ENCODE measurements at places on chromosomes 6 and 20. TPM values are rescaled to one million over a fixed set of nuclear protein-coding genes. Genes with fewer than 3 reads are reported as not detected.

The PHACTR3 gene
- total RNA-seq: 32.0 TPM

The NECAB3 gene
- 8.1 TPM for total RNA-seq

The SUPT3H gene
- 12.9 TPM for total RNA-seq

GRCh38 chr6:87164004-87164403, 8.6 kb downstream of the ZNF292 start:
- no peak for DNase-seq

DNA sequence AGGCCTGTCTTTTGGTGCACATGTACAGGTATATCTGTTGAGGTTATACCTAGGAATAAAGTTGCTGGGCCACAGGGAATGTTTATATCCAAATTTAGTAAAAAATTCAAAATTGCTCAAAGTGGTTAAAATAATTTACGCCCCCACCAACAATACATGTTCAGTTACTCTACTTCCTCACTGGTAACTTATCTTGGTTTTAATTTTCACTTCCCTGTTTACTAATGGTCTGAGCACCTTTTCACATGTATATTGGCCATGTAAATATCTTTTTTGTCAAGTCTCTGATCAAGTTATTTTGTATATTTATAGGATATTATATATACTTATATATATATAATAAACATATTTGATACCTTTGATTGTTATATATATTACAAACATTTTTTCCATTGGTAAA, 9.7 kb downstream of the PDE7B start:
- no peak for DNase-seq

DNA sequence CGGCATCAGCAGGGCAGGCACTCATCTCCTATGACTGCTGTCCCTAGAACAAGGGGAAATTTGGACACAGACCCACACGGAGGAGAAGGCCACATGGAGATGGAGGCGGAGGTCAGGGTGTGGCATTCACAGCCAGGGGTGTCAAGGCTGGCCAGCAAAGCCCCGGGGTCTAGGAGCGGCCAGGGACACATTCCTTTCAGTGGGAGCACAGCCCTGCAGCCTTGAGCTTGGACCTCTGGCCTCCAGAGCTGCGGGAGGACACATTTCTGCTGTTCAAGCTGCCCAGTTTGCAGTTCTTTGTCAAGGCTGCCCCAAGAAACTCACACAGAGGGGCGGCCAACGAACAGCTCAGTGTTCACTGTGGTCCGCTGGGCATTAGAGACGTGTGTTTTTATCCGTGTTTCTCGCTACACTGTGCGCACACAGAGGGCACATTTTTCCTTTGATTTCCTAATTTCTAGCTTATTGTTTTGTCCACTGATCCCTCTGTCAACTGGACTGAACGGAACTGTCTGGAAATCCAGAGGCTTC, 93.4 kb upstream of the MPC1 start:
- no peak for DNase-seq

DNA sequence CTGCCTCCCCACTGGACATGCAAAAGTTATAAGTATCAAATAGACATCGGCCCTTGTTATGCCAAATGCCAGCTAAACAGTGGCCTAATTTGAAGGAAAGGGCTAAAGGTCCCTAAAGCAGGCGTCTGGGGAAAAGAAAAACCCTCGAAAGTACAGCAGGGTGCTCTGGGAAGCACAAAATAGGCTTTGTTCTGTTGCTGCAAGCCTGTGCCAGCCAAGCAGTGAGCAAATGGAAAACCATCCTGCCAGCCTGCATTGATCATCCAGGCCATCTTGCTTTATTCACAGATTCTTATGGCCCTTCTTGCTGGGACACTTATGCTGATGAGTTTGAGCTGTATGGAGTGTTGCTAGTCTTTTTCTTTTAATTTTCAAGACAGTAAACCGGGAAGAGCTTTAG, 62.2 kb upstream of the PLEKHG1 start:
- DNase-seq: no peak

DNA sequence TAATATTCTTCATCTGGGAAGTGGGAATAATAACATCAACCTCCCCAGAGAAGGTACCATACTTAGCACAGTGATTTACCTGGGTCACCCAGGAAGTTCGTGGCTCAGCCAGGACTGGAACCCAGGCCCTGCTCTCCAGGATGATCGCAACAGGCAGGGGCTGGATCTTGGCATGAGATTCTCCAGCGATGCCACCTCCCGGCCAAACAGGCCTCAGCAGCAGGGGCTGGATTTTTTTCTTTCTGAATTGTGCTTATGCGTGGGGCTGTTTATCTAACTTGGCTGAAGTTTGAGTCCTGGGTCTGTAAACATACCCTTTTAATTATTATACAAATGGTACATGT, 129.5 kb upstream of the PTPN1 start:
- DNase-seq: peak; percentile 42

- no peak for DNase-seq
Measured at GRCh38 chr6:56720882-56721281, 78.2 kb upstream of the DST start.

DNA sequence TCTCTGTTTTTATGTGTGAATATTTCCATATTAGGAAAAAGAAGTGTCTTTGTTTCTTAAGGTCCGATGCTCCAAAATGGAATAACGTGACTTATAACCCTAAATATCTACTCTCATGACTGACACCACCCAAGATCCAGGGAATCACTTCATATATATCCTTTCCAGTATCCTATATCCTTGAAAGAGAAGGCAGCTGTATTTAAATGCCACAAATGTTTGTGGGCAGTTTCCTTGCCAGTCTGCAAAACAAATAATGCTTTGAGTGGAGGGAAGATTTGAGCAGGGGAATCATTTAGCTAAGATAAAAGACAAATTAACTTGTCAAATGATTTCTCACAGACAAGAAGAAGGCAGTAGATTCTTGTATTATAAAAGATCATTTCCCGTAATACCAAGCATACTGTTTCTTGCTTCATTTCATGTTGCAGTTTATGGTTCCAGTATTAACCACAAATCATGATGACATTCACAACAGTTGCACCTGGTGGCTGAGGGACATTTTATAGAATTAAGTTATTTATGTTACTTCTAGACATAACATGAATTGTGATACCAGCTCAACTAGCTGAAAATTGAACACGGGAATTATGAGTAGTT, 30.0 kb upstream of the FABP7 start:
- DNase-seq: no peak
